T-cell (primary cell): ENCODE measurements at places on chromosomes 4 and X.

DNA sequence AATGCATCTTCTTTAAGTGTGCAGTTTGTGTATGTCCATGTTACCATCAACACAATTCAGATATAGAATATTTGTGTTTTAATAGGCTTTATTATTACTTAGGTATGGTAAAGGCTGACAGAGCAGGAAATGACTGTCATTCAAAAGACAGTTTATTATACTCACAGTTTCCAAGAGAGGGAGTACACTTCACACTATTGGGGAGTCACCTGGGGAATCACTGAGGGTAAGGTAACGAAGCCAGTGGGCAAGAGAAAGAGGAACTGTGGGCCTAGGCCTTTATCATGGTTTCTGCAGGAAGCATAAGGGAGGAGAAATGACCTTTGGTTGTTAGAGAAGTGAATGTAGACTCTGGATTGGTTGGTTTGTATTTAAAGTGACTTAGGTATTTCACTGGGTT, 235.1 kb upstream of the HCCS start:
- no peak for DNase-seq

DNA sequence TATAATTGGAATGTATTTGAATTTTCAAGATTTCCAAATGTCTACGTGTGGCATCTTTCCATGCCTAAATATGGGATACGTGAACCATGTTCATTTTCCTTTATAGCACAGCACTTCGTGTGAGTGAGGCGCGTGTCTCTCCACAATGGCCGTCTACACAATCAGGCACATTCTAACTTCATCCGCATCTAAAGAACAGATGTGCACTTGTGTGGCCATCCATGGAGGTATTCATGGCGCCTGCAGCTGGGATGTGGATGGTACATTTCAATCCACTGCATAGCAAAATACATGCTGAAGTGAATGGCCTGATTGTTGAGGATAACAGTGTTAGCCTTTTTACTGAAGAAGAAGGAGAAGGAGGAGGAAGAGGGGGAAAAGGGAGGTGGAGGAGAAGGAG, 34.5 kb upstream of the TRIM2 start:
- DNase-seq, result no peak

GRCh38 chr4:82493721-82494425, 63.5 kb downstream of the ENOPH1 start:
- DNase-seq, result no peak

- no peak for DNase-seq
Observed at GRCh38 chr4:119059221-119059620, 76.4 kb upstream of the MYOZ2 start.

GRCh38 chr4:22191565-22191964, 243.0 kb upstream of the KCNIP4 start:
- DNase-seq, result no peak

DNA sequence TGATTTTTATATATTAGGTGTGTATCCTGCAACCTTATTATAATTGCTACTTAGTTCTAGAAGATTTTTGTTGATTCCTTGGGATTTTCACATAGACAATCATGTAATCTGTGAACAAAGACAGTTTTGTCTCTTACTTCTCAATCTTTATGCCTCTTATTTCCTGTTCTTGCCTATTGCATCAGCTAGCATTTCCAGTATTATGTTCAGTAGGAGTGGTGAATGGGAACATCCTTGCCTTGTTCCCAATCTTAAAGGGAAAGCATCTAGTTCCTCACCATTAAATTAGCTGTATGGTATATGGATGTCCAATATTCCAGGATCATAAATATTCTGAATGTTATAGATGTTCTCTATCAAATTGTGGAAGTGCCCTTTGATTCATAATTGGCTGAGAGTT, 41.8 kb downstream of the AWAT2 start:
- no peak for DNase-seq

DNA sequence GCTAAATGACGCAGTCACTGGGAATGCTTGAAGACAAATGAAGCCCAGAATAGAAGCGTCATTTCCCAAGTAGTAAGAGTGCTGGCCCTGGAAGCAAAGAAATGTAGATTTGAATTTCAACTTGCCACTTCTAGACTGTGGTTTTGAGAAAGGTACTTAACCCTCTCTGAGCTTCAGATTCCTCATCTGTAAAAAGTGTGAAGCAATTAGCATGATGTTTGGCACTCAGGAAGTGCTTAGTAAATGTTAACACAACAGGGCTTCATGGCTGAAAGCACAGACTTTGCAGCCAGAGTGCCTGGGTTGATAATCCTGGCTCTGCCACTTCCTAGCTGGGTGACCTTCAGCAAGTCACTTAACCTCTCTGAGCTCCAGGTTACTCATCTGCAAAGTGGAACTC, 147.4 kb upstream of the RPS6KA3 start:
- DNase-seq, result no peak

DNA sequence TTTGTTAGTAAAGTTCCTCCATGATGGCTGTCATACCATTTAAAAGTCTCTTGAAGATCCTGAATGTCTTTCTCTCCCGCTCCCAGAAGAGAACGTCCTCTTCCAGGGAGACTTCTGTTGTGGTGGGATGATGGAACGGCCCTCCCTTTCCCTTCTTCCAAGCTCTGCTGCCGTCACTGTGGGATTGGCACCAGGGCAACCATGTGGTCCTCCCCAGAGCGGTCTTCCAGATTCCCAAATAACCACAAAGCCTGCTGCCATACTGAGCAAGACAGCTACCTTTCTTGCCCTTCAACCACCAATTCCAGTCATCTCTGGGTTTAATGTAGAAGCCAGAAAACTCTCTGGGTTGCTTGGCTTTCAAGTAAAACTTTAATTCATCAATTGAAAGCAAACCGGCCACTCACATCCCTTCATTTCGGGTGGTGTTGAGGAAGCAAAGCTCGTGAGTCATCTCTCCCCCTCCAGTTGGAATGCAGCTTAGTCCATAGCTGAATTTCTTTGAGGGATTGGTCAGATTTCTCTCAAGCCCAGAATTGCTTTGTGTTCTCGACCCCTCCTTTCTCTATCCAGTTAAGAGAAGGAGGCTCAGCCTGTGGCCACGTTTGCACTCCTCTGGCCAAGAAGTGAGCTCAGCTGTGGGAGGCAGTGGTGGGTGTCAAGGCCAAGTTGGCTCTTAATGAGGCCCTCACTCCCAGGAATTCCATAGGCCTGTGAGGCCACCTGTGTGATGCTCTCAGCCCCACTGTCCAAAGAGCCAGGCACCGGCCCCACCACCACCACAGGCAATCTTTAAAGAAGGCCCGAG, 36.9 kb downstream of the FHDC1 start:
- no peak for DNase-seq

- DNase-seq, result no peak
Observed at GRCh38 chr4:8533274-8533865, 46.8 kb upstream of the GPR78 start.

DNA sequence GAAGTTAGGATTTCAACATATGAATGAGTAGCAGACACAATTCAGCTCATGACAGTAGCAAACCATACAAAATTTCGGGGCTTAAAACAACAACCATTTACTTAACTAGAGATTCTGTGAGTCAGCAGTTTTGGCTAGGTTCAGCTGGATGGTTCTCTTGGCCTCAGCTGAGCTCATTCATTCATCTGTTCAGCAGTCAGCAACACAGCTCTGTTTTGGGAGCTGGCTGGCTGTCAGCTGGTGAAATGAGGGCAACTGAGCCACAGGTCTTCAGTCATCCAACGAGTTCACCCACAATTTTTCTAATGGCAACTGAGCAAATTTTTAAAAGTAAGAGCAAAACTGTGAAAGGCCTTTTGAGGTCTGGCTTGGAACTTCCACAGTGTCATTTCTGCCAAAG, 2005.1 kb upstream of the AGA start:
- DNase-seq, result no peak

DNA sequence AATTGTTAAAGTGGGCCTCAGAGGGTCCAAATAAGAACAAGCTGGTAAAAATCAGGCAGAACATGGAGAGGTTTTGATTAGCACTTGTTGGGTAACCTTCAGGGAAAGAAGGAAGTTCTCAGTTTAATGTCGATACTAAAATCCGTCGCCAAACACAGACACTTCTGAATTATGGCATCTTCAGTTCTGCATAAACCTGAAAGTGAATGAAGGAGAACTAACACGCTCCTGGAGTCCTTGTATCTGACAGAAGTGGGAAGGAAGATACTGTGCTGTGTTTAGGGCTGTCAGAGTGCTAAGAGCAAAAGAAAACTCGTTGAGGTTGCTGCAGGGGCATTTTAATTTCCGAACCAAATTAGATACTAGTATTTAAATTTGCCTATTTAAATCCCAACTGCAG, 106.2 kb downstream of the TMA16 start:
- DNase-seq, result no peak

DNA sequence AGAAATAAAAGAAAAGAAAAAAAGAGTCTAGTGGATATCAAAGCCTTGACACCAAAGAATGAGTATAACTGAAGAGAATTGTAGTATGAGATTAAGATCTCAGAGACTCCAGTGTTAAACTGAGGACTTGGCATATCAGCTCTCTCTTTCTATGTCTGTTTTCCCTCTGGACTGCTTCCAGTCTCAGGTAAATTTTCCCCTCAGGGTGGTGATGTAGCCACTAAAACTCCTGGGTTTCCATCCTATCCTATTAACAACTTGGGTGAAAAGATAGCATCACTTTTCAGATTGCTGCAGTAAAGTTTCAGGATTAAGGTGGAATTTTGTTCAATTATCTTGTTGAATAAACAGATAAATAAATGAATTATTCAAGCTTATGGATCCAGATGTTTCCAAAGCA, 85.7 kb downstream of the ATP10D start:
- DNase-seq, result no peak

DNA sequence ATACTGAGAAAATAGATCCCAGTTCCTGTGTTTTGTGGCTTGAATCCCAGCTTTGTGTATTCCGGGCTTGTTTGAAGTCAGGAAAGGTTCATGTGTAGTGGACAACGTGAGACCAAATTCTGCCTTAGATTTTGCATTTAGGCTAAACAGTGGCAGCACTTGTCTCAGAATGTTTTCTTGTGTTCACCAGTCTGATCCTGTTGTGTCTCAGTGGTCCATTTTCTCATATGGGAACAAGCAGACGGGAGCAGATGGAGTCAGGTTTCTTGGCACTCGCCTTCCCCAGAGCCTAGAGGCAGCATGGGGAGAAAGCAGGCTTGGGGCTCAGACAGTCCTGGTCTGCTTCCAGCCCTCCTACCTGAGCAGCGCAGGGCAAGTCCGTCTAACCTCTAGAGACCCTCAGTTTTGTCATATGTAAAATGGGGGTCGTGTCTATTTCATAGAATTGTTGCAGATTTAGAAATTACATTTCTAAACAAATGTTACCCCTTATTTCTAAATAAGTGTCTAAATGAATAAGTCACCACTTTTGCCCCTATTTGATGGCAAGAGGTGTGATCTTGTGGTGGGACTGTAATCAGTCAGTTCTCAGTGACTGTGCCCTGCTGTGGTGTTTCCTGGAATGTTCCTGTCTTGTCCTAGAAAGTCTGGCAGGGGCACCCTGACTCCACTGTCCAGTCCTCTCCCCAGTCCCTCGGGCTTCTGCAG, 28.3 kb upstream of the MSANTD1 start:
- DNase-seq, result no peak

DNA sequence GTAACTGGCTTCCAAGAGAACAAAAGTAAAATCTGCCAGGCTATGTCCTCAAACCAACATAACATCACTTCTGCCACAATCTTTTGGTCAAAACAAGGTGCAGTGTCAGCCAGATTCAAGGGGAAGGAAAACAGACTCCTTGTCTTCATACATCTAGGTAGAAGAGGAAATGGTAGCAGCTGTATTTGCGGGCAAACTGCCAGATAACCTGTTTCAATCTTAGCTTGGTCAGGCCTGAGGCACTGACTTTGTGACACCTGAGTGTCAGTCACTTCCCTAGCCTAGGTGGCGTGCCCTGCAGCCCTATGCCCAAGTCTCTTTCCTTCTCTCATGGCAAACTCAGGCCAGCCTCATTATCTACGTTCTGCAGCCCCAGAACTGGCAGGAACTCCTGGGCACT, 146.2 kb upstream of the JADE1 start:
- no peak for DNase-seq

GRCh38 chr4:83010522-83011318, at the start of gene LIN54:
TSS of gene LIN54 (minus strand) at chr4:83010823. CDS start at chr4:82984844, 25,979 bp downstream.
- peak; percentile 85 for DNase-seq

DNA sequence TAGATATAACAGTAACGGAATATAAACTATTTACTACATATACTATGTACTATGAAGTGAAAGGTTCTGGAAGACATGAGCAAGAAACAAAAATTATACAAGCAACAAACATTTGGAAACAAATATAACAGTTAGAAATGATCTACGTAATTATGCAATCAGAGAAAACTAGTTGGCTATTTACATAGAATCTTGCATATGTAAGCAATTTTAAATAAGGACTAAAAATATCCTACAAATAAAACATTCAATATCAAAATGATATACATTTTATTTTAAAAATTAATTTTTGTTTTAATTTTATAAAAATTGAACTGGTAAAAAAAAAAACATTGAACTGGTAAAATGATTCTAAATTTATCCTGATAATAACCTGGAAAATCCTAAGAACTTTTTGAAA, 642.5 kb upstream of the PCDH10 start:
- no peak for DNase-seq

GRCh38 chrX:3326681-3327080, 19.8 kb downstream of the MXRA5 start:
- DNase-seq, result no peak

GRCh38 chrX:130738638-130739195, 164.3 kb downstream of the ENOX2 start:
- DNase-seq, result no peak

DNA sequence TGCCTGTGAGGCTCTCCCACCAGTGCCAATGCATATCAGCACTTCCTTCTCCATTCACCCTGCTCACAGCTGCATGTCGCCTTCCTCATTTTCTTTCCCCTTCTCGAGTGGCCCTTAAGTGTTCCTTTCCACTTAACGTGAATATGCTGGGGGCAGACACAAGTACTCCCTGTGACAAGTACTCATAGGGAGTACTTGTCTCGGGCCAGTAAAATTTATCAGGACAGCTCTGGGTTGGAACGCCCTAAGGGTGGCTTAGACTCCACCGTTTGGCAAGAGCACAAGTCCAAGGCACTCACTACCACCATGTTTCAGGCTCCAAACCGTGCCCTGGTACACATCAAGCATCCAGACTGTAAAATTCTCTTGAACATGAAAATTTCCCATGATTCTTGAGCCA, 3.9 kb upstream of the LDOC1 start:
- DNase-seq, result no peak

GRCh38 chr4:163663454-163664225, 169.2 kb downstream of the TMA16 start:
- DNase-seq, result no peak

- no peak for DNase-seq
Observed at GRCh38 chrX:50971395-50971794, 60.9 kb downstream of the BMP15 start.

GRCh38 chr4:3285558-3286334, 7.1 kb upstream of the RGS12 start:
- DNase-seq, result no peak

DNA sequence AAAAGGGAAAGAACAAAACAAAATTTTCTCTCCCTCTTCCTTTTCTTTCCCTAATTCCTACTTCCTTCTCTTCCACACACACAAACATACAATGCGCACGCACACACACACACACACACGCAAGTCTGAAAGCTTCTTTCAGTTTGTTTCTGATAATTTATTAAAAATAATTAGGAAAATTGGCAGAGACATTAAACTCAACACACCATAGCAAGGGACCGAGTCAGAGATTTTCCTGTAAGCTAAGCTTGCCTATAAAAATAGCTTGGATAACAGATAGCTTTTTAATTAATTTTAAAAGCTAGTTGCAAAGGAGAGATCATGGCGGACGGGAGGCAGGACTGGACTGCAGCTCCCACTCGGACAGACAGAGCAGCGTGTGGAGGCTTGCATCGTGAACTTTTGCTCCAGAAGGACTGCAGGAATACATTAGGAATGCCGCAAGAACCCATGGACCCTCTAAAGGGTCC, 92.6 kb upstream of the MAPK10 start:
- DNase-seq, result no peak

- no peak for DNase-seq
Observed at GRCh38 chr4:54228056-54228527, 1.0 kb upstream of the PDGFRA start.
